ENCODE measurements at places on chromosomes 3 and 15.

DNA sequence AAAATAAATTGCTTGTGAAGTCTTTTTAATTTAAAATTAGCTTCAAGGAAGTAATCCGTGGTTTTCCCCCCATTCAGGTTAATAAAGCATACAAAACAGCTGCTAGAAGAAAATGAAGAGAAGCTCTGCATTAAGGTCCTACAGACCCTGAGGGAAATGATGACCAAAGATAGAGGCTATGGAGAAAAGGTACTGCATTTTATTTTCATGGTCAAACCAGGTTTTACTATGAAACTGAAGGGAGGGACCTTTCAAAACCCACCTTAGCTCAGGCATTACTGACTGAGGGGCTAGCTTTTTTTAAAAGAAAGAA is 218.5 kb downstream of the ITPR1 start:
- DNase-seq: no peak

DNA sequence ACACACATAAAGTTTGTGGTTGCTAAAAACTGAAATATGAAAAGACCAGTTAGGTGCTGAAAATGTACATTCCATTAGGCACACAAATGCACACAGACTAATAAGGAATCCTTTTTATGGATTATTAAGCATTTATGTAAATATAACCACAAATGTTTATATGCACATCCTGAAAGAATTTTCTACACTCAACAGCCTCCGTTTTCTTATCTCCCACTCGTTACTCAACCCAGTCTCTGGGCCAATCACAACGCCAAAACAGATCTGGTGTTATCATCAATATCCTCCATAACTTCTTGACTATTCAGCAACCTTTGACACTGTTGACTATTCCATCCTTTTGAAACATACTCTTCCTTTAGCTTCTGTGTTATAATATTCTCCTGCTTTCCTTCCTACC is 136.4 kb downstream of the ATP8B4 start:
- DNase-seq: no peak

GRCh38 chr3:117609330-117609729 is 899.8 kb downstream of the TUSC7 start:
- DNase-seq: no peak

DNA sequence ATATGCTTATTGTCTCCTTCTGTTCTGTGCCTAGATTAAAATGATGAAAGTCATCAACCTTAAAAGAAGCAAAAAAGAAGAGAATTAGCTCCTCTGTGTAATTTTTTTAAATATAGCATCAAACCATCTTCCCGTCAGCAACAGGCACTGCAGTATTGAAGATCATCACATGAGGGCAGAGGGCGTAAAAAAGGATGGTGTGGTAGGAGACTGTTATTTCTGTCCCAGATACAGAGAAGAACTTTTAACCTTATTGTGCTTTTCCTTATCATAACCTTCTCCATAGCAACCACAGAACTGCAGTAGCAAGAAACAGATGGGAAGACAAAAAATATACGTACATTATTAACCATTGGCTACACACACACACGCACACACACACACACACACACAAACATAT is 88.8 kb downstream of the IGSF11 start:
- no peak for DNase-seq

Data from activated CD4-positive, alpha-beta T cell treated with anti-CD3 and anti-CD28 coated beads, Interleukin-2, Interleukin-4, amounts not matched to agents 100 ng/mL and 50 ng/mL, durations not matched to agents 16 hours and 8 hours (primary cell).